ENCODE measurements at places on chromosomes 16 and 17. TPM values are rescaled to one million over a fixed set of nuclear protein-coding genes. Genes with fewer than 3 reads are reported as not detected.

Gene ARL2BP
- 44.5 TPM for total RNA-seq

Gene SLC6A2
- not detected for total RNA-seq

Gene ZNF594
- 14.5 TPM for total RNA-seq

Gene CA7
- not detected for total RNA-seq

Gene KCNJ2
- total RNA-seq = not detected

Gene GLTPD2
- total RNA-seq = not detected

Gene ZNF597
- total RNA-seq = 1.3 TPM
